Lower lobe of right lung (tissue), 2 donors: ENCODE measurements at places on chromosomes 16 and 17.
A peak's percentile ranks its signal among the peaks of the same experiment; 100 is the strongest.

DNA sequence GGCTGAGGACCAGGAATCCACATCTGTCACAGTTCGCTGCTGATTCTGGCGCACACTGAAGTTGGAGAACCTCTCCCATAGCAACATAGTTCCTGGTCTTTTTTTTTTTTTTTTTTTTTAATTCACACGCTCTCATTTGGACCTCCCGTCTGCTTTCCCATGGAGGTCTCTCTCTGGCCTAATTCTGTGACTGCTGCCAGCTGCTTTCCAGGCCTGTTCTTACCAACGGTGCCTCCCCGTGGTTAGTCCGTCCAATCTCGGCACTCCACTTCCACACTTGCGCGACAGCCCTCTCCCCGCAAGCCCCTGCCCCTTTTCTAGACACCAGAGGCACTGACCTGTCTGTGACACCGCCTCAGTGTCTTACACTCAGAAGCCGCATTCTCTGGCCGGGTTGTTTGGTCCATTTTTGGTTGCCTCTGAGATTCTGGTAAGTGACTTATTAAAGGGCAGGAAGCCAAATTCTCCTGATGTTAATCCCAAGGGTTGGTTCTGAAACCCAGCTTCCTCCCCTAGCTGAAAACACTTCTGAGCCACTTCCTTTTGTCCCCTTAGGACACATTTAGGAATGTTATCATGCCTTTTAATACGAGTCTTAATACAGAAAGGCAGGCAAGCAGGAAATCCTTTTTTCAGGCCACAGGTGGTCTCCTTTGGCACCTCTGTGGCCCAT lies 1.1 kb upstream of the AKTIP start:
- peak; percentile 60 for DNase-seq

DNA sequence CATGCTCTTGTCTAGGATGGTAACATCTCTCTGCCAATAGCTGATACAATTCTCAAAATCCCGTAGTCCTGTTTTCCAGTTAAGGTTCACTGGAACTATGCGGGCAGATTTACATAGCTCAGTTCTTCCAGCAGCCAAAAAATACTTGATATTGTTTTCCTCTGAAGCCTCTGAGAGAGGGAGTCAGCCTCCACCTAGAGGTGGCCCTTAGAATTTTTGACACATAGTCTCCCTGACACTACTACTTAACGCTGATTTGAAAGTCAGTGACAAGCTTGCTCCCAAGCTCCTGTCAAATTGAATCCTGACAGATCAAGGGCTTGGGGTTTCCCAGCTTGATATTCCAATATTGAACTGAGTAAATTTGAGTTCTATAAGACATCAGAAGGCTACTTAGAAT lies 1780.1 kb downstream of the TP53TG3F start:
- no peak for DNase-seq

DNA sequence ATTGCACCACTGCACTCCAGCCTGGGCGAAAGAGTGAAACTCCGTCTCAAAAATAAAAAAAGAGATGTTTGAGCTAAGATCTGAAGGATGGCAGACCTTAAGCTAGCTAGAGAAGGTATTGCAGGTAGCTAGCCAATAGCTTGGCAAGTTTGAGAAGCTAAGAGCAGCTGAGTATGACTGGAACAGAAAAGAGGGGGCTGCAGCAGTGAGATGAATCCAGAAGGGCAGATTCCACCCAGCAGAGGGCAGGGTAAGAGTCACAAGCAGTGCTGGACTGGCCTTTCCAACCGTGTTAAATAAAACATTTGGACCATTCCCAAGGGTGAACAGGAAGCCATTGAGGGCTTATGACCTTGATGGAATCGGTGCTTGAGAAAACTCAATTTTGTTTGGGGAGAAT lies 5.7 kb upstream of the PHAF1 start:
- DNase-seq = no peak

DNA sequence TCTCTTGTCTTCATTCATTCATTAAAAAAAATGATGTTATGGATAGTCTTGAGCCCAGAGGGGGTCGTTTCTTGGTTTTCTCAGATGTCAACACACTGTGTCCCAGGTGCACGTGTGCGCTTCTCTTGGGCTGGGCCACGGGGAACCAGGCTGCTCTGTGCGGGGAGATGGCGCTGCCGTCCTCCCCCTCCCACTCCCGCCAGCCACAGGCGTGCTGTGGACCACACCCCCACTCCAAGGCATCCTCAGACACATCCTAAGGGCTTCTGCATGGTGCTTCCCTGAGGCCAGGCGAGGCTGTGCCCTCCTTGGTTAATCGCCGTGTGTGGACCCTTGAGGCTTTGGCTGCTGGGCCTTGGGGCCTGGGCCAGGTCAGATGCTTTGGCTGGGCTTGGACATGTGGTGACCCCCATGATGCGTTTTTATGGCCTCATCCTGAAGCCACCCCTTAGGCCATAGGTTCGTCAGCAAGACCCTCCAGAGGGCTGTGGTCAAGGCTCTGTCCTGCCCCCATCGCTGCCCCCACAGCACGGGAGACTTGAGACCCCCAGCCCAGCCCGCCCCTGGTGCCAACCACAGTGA lies 245.7 kb upstream of the CIBAR2 start:
- DNase-seq = no peak

DNA sequence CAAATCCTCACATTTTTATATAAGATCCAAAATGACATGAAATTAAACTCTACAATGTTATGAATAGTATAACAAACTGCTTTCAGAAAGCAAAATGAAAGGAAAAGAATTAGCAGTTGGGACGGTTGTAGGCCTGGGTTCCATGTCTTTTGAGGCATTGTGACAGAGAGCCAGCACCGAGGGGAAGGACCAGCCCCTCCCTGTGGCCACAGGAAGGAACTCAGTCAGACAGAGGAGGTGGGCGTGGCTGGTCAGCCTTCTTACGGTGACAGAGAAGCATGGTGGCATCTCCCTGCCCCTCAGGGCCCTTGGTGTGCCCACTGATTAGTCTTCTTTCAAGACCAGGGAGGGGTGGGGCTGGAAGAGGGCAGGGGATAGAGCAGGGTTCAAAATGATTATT lies 5.7 kb downstream of the ZNF319 start:
- peak; percentile 87 for DNase-seq
